ENCODE measurements at places on chromosomes 2 and 18.

DNA sequence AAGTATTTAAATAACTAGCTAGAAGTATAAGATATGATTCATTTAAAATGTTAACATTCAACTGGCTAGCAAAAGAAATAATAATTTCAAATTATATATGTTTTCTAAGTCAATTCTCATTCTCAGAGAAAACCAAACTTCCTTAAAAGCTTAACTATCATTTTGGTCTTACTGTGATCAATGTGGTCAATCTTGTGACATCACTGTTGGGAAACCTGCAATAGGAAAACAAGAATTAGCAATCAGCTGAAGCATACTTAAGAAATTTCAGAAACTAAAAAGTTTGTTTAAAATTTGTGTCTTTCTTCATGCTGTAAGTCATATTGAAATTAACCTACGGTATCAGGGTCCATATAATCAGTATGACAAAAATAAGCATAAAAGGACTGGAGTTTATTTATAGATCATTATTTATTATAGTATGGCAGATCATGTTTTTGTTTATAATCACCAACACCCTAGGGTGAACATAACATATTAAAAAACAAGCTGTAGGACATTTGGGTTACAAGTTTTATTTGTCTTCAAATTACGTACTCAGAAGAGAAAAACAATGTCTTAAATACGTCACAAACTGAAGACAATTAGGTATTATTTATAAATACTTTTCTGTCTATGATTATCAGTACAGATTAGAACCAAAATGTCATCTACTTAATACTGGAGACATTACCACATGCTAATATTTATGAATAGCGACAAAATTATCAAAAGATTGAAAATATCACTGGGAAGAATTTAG, 60.5 kb downstream of the BAZ2B start:
- DNase-seq = no peak

DNA sequence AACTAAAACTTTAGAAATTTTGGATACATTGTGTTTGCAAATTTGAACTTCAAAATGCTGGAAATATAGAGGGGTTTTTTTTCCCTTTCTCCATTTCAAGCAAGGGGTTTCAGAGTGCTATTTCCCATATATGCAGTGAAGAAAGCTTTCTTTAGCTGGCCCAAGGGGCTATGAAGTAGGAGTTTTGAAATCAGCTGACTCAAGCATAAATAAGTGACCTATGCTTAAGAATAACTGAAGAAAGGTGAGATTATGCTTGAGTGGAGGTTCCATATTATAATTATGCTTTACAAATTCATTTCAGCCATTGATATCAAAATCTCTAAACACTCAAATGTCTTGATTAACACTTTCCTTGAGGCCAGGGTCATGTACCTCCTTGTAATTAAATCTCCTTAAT, 51.0 kb upstream of the RBBP8 start:
- DNase-seq = no peak

DNA sequence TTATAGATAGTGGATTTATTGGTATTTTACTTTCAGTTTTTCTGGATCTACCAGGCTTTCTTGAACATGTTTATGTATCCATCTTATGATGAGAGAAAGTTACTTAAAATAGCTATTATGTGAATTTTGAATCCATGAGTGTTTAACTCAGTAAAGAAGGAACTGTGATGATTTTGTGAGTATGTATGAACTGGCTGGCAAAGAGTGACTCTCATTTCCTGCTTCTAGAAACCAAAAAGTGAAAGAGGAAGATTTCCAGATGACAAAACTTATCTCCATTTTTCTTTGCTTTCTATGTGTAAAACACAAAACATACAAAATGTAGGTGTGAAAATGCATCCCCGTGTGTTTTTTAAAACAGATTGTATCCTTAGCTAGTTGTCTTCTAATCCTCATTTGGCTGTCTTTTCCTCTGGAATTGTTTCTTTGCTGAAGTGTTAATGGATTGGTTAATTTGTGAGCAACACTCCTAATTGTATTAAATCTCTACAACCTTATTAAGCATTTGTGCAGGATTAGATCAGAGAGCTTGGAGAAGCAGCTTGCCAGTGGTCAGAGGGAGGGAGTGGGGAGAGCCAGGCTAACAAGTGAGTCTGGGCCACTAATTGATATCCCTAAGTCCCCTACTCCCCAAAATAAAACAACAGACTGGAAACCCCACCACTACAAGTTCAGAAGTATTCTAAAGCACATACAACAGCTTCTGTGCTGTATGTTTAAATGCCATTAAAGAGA, 23.9 kb downstream of the PTPRM start:
- DNase-seq = no peak

- no peak for DNase-seq
Measured at GRCh38 chr2:62309465-62310091, 113.7 kb downstream of the B3GNT2 start.

DNA sequence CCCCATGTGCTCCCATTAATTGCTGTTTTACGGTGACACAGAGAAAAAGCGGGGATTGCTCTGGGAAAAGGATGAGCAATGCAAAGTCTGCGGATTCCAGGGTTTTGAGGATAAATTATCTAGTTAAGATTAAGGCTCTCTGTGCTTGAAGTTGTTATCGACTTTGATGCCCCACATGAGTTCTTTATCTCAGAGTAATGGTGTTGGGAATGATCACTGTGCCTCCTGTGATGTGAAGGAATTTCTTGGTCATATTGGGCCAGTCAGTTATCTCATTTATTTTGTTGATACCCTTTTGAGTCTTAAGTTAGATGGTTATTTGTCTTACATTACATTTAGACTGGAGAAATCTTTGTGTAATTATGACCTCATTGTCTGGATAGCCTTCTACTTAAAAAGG, 184.6 kb upstream of the MEX3C start:
- DNase-seq = no peak

GRCh38 chr18:63765837-63766236, 9.4 kb upstream of the SERPINB7 start:
- no peak for DNase-seq

DNA sequence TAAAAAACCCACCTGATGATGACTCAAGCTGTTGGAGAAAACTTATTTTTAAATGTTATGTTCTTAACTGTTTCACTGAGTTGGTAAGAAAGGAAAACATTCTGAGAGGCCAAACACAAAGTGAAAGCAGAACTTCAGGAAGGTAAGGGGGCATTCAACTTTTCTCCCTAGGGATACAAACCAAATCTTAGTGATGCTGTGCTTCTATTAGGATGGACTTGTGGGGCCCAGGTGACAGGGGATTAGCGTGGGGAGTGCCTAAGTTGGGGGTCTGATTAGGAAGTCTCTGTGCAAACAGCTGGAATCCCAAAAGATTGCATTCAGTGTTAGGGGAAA, 18.5 kb downstream of the PDCL3 start:
- DNase-seq = no peak
